ENCODE measurements at places on chromosomes 11 and 22. TPM values are rescaled to one million over a fixed set of nuclear protein-coding genes. Genes with fewer than 3 reads are reported as not detected.

- no peak for DNase-seq
Observed at GRCh38 chr11:35106595-35106994, 32.4 kb upstream of the CD44 start.

DNA sequence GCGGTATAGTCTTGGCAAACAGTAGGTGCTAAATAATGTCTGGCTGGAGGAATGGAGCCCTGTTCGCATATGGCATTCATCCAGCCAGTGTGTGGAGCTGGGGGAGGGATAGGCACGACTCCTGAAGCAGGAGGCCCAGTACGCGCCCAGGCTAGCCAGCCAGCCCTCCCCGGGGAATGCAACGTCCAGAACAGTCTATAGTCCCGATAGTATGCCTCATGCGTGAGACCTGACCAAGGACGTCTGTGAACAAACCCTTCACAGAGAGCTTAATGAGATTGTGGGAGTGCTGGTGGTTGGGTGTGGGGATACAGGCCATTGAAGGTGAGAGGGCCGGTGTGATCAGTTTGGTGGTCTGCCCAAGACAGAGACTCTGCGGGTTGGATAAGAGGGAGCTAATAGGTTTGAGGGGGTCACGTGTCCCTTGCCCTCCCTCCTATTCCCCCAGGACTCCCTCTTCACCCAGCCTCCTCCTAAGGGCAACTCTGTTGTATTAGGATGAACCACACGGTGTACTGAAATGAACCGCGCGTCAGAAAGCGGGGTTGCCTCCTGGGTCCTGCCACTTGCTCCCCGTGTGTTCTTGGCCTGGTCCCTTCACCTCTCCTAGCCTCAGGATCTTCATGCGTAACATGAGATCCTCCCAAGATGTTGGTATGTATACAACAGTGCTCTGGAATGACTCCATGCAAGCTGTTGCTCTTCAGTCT, 987 bp upstream of the GRIK4 start:
- DNase-seq, result no peak

GRCh38 chr11:93662175-93662570, 691 bp downstream of the CEP295 start:
- DNase-seq, result no peak

DNA sequence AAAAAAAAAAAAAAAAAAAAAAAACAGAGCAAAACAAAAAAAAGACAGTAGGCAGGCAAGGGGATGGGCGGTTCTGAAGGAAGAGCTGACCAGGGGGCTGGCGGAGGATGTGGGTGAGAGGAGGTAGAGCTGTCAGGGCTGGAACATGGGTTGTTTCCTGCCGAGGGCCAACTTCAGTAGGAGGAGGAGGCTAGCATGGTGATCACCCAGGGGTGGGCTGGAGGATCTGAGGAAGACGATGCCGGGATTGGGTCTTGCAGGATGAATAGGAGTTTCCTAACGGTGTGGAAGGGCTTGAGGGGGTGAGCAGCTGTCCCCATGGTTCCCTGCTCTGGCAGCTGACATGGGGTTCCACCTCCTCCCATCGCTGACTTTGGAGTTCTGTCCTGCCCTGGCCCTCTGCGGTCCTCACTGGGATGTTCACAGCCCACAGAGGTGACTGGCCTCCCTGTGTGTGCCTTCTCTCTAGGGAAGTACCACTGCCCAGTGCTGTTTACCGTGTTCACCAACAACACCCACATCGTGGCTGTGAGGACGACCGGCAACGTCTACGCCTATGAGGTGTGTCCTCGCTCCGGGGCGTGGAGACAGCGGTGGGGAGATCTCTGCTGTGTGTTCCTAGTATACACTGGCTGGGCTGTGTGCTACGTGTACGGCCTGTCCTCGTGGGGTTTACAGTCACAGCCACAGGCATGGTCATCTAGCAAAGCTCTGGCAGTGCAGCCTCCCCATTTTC, 15.2 kb downstream of the PPIL2 start:
- DNase-seq, result no peak

DNA sequence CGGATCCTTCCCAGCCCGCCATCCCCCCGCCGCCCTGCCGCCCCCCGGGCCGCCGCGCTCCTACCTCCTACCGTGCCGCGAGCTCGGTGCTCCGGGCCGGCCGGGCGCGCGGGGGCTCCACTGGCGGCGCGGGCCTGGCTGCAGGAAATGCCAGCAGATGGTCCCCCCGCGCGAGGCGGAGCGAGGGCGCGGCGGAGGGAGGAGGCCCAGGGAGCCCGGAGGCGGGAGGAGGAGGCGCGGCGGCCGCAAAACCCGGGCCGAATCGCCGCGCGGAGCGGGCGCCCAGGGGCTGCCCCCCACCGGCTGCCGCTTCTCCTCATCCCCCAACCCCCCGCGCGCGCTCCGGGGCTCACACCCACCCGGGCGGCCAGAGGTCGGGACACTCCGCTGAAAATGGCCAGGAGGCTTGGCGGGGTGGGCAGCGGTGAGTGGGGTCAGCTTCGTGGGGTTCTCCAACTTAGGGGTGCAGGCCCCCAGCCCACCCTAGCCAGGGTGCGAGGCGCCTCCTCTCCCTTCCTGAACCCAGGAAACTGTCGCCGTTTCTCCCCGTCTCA, at the start of gene OSBPL5:
OSBPL5 (minus strand) TSS at position 159 of the 554 bp plus-strand sequence. CDS start 36,162 bp downstream, outside the sequence.
- peak; percentile 68 for DNase-seq

LARGE1 gene
- 0.58 TPM for total RNA-seq
